OCI-LY7 (cell line): ENCODE measurements at places on chromosomes 3 and 15.

DNA sequence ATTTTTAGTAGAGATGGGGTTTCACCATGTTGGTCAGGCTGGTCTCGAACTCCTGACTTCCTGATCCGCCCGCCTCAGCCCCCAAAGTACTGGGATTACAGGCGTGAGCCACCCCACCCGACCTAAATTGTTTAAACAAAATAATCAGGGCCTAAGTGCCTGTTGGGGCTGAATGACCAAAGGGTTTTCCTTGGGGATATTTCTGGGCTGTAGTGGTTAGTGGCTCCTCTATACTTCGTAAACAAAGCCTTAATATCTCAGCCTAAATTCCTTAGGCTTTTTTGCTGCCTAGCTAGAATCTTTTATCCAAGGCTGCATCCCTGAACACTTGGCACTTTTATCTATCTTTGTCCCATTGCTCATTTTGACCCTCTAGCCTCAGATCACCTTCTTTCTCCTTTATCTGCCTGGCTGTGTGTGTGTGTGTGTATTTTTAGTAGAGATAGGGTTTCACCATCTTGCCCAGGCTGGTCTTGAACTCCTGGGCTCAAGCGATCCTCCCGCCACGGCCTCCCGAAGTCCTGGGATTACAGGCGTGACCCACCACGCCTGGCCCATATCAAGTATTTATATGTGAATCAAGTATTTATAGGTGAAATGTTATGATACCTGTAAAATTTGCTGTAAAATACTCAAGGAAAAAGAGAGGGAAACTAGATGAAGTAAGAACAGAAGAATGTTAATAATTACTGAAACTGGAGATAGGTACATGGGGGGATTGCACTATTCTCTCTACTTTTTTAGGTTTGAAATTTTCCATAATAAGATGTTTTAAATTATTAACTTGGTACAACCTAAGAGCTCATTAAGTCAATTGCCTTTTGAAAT lies 1.8 kb downstream of the NUSAP1 start:
- DNase-seq: peak; percentile 11

- DNase-seq: peak; percentile 9
These were observed 62.3 kb upstream of the ARHGEF3 start for GRCh38 chr3:56864090-56864489.

DNA sequence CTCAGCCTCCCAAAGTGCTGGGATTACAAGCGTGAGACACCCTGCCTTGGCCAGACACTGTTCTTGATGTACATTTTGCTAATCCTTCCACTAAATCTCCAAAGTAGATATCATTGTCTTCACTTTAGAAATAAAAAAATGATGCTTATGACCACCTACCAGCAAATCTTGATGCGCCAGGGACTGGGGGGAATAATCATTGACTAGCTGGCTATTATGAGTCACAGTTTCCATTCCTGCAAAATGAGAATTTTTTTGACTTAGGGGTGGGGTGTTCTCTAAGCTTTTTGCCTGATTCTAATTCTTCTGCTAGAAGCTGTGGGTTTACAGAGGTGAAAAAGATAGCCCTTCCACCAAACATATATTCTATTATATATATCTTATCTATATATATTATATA lies 17.1 kb upstream of the RFC4 start:
- no peak for DNase-seq

- DNase-seq: peak; percentile 62
These were observed at the start of gene PSTPIP1 for GRCh38 chr15:76994971-76995945. TSS of gene PSTPIP1 (plus strand) at chr15:76995126. CDS start at chr15:76995574, 448 bp downstream.

DNA sequence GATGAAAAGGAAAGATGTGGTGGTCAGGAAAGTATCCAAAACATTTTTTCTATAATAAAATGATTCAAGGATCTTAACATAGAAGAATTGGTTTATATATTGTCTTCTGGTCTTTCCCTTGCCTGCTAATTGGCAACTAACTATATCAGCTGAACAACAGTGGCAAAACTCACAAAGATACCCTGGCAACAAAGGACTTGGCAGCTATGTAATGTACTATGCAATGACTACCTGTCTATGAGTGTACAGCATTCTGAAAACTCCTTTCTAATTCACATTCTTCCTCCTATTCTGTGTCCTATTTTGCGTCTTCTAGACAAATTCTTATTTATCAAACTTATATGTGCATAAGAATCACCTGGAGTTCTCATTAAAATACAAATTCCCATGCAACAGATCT lies 15.7 kb upstream of the SERPINI2 start:
- no peak for DNase-seq

DNA sequence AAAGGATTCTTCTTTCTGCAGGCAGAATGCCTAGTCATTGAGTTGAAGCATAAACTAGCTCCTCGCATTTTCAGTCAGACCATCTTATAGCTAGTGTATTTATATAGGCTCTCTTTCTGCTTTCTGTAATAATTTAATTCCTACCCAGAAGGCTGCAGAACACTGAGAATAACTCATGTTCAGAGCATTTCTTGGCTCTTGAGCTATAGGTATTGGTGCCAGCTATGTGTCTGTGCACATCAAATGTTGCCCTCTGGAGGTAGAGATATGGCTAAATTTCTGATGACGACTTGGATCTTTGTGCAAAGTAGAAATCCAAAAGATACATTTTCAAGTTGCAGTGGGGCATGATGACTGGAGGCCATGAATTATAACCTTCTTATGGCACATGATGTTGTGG lies 336.2 kb upstream of the TPM1 start:
- peak; percentile 2 for DNase-seq
